Muscle of leg (tissue), 16 donors: ENCODE measurements at places on chromosomes 11 and 22. TPM values are rescaled to one million over a fixed set of nuclear protein-coding genes. Genes with fewer than 3 reads are reported as not detected.

IRAG1 gene
- total RNA-seq, result 4.1 TPM

EMID1 gene
- 5.7 TPM for total RNA-seq

C11orf86 gene
- not detected for total RNA-seq

DNA sequence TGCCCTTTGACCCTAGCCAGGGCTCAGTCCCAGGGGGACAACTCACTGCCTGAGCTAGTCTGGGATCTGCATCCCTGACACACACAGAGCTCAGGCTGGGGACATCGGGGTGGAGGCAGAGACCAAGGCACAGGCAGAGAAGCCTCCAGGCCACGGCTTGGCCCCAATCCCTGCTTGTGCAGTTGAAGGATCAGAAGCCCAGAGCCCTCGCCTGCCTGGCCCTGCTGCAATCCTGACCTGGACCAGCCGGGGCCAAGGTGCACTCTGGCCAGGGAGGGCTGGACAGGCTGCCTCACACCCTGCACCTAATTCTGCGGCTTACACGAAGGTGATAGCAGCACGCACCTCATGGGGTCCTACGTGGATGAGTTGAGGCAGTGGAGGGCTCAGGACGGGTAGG is 34.6 kb downstream of the WNT7B start:
- H3K4me3 ChIP-seq, result no peak overlapping the region
- no peak overlapping the region for H3K27ac ChIP-seq

DNA sequence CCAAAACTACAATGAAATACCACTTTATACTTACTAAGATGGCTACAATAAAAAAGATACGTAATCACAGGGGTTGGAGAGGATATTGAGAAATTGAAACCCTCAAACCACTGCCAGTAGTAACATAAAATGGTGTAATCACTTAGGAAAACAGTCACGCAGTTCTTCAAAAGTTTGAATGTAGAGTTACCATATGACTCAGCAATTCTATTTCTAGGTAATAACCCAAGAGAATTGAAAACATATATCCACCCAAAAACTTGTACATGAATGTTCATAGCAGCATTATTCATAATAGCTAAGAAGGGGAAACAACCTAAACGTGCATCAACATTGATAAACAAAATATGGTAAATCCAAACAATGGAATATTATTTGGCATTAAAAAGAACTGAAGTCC is 24.4 kb upstream of the PSMA1 start:
- peak; percentile 18 for DNase-seq
- no peaks in the 10 kb centered on the region for H3K4me1 ChIP-seq
- H3K4me3 ChIP-seq, result no peak overlapping the region
- no peak overlapping the region for H3K27ac ChIP-seq
- H3K27me3 ChIP-seq, result no peaks in the 10 kb centered on the region
- no peaks in the 10 kb centered on the region for H3K36me3 ChIP-seq

MIAT gene
- 0.22 TPM for total RNA-seq

GRCh38 chr22:36232715-36233401 is 6.5 kb downstream of the APOL2 start:
- H3K27ac ChIP-seq, result no peak overlapping the region
- H3K4me3 ChIP-seq, result no peak overlapping the region
- H3K4me1 ChIP-seq, result peaks cover 21% of the 10 kb centered on the region
- H3K27me3 ChIP-seq, result no peaks in the 10 kb centered on the region
- no peak for DNase-seq
- H3K36me3 ChIP-seq, result peaks cover 64% of the 10 kb centered on the region

DNA sequence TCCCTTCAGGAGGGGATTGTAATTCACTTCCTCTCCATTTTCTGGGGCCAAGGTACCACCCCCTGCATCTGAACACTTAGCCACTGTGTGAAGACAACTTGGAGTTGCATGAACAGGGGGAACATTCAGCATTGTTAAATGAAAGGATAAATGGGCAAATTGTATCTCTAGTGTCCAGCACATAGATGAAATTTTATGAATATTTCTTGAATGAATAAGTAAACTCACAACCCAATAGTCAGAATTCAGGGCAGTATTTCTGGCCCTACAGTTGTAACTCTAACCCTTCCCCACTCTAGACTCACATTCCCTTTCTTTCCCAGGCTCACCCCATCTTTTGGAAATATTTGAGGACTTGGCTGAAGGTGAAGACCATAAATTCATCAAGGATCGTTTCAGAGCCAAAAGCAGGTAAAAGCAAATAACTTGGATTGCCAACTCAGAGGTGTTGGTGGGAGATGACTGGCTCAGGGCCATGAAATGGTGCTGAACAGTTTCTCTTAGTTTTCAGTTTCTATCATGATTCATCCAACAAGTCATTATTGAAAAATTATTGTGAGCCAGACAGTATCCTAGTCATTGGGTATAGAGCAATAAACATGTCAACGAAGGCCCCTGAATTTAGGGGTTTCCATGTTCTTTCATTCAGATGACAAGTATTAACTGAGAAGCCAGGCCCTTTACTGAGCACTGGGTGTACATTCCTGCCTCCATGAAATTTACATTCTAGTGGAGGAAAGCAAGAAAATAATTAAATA is 33.3 kb upstream of the ZC3H12C start:
- H3K27ac ChIP-seq, result no peak overlapping the region
- no peaks in the 10 kb centered on the region for H3K27me3 ChIP-seq
- no peak overlapping the region for H3K4me3 ChIP-seq
- H3K4me1 ChIP-seq, result no peaks in the 10 kb centered on the region
- DNase-seq, result no peak

- no peaks in the 10 kb centered on the region for H3K36me3 ChIP-seq
- no peak overlapping the region for H3K27ac ChIP-seq
- no peak overlapping the region for H3K4me3 ChIP-seq
- DNase-seq, result peak; percentile 42
These were observed 28.9 kb downstream of the MFNG start for GRCh38 chr22:37457093-37457893.

- H3K4me3 ChIP-seq, result no peak overlapping the region
- H3K4me1 ChIP-seq, result peaks cover 2% of the 10 kb centered on the region
- H3K36me3 ChIP-seq, result no peaks in the 10 kb centered on the region
- no peaks in the 10 kb centered on the region for H3K27me3 ChIP-seq
These were observed 418.8 kb downstream of the DYNC2H1 start for GRCh38 chr11:103528046-103528445.

DNA sequence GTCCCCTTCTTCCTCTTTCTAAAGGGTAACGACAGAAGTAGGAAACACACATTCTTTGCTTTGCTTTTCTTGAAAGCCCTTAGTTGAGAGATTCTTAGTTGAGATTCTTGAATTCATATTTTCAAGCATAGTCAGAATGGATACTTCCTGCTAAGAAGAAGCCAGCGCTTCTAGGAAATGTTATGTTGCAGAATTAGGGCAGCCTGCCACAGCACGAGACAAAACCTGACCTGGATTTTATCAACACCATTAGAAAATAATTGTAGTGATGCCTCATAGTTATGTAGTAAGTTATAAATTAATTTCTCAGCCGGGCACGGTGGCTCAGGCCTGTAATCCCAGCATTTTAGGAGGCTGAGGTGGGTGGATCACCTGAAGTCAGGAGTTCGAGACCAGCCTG is 37.9 kb upstream of the NUP160 start:
- H3K27ac ChIP-seq, result peak overlapping the region; percentile 67
- no peak overlapping the region for H3K4me3 ChIP-seq
- no peaks in the 10 kb centered on the region for H3K36me3 ChIP-seq
- peak; percentile 93 for DNase-seq
- peaks cover 4% of the 10 kb centered on the region for H3K4me1 ChIP-seq
- no peaks in the 10 kb centered on the region for H3K27me3 ChIP-seq

MTCH2 gene
- total RNA-seq, result 51.1 TPM

SLC5A1 gene
- 0.58 TPM for total RNA-seq

DNA sequence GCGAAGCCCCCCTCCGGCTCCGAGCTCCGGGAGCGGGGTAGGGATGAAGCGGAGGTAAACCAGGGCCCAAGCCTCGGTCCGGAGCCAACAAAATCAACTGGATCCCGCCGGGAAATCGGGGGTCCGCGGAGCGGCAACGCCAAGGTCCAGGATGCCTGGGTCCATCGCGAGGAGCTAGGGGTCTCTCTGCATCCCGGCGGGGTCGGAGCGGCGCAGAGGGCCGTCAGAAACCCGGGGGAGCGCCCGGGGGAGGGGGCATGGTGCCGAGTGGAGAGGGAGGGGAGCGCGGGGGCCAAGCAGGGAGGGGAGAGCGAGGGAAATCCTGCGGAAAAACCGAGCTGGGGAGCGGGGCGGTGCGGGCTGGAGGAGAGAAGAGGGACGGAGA is 51.8 kb downstream of the SLC22A12 start:
- H3K4me1 ChIP-seq, result peaks cover 37% of the 10 kb centered on the region
- H3K27ac ChIP-seq, result no peak overlapping the region
- H3K4me3 ChIP-seq, result peak overlapping the region; percentile 66
- DNase-seq, result no peak
- H3K27me3 ChIP-seq, result peaks cover 76% of the 10 kb centered on the region

SNX32 gene
- 0.98 TPM for total RNA-seq

GRCh38 chr11:29518389-29519174 is 498.2 kb downstream of the KCNA4 start:
- H3K4me3 ChIP-seq, result no peak overlapping the region
- peak; percentile 3 for DNase-seq
- no peaks in the 10 kb centered on the region for H3K4me1 ChIP-seq
- H3K27me3 ChIP-seq, result no peaks in the 10 kb centered on the region

SYCE3 gene
- not detected for total RNA-seq

DNA sequence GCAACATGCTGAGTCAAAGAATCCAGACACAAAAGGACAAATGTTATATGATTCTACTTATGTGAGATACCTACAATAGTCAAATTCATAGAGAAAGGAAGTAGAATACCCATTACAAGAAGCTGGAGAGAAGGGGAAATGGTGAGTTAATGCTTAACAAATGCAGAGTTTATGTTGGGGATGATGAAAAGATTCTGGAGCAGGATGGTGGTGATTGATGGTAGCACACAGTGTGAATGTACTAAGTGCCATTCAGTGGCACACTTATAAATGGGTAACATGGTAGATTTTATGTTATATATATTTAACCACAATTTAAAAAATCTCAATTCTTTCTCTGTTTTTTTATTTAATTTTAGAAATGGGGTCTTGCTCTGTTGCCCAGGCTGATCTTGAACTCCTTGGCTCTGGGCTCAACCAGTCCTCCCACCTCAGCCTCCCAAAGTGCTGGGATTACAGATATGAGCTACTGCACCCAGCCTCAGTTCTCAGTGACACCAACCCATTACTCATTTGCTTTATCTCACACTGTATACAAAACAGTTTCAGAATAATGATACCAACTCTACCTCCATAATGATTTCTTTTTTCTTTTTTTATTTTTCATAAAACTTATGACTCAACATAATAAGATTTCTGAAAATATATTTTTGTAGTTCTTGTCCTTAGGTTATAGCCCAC is 9.6 kb upstream of the RELA start:
- no peaks in the 10 kb centered on the region for H3K36me3 ChIP-seq
- H3K4me3 ChIP-seq, result no peak overlapping the region
- H3K27me3 ChIP-seq, result no peaks in the 10 kb centered on the region
- H3K27ac ChIP-seq, result no peak overlapping the region

GRCh38 chr11:17989306-17989705 is 23.5 kb downstream of the SERGEF start:
- peaks cover 2% of the 10 kb centered on the region for H3K36me3 ChIP-seq
- DNase-seq, result no peak
- no peak overlapping the region for H3K27ac ChIP-seq

- no peak overlapping the region for H3K4me3 ChIP-seq
- H3K36me3 ChIP-seq, result no peaks in the 10 kb centered on the region
- H3K4me1 ChIP-seq, result peaks cover 3% of the 10 kb centered on the region
- H3K27ac ChIP-seq, result no peak overlapping the region
- peaks cover 27% of the 10 kb centered on the region for H3K27me3 ChIP-seq
These were observed 178.6 kb downstream of the DSCAML1 start for GRCh38 chr11:117618302-117618981.

NFAM1 gene
- total RNA-seq, result 0.62 TPM

UBXN1 gene
- 81.6 TPM for total RNA-seq

DNA sequence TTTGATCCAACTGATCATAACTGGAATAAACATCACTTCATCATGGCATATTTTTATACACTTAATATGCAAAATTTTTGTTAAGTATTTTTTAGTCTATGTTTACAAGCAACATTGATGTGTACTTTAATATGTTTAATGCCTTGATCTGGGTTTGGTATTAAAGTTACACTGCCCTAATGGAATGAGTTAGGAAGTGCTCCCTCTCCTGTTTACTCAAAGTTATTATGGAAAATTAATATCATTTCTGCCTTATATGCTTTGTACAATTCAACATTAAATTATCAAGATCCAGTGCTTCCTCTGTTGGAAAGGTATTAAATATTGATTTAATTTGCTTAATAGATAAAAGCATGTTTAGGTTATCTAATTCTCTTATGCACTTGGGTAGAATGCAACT is 927.3 kb upstream of the RAG2 start:
- H3K36me3 ChIP-seq, result no peaks in the 10 kb centered on the region
- H3K27me3 ChIP-seq, result no peaks in the 10 kb centered on the region
- DNase-seq, result no peak
- H3K27ac ChIP-seq, result no peak overlapping the region
- no peaks in the 10 kb centered on the region for H3K4me1 ChIP-seq

DNA sequence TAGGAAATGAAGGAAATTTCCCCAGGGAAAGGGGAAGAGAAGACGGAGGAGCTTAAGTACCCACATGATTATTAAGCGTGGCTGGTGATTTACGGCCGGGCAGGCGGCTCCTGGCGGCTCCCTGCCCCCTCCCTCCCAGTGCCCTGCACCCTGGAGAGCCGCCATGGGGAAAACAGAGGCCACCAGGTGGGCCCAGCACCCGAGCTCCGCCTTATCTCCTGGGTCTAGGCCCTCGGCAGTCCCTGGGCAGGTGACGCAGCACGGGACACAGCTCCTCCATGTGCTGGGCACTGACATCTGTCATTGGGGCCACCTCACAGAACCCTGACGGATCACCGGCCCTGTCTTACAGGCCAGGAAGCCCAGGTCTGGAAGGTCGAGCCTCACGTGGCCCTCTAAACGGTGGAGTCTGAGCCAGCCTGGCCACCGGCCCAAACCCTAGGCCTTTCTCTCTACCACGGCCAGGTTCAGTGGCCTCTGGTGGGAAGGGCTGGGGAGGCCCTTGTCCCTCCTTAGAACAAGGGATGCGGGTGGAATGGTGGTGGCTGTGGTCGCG is 60.2 kb upstream of the PPARA start:
- peak overlapping the region; percentile 14 for H3K27ac ChIP-seq
- peaks cover 66% of the 10 kb centered on the region for H3K4me1 ChIP-seq
- H3K36me3 ChIP-seq, result peaks cover 65% of the 10 kb centered on the region

- H3K27ac ChIP-seq, result peak overlapping the region; percentile 97
- H3K4me1 ChIP-seq, result peaks cover 72% of the 10 kb centered on the region
- peak; percentile 98 for DNase-seq
- no peaks in the 10 kb centered on the region for H3K36me3 ChIP-seq
- no peaks in the 10 kb centered on the region for H3K27me3 ChIP-seq
These were observed 18.1 kb upstream of the SCGB1A1 start for GRCh38 chr11:62400760-62401159.

GRCh38 chr11:27812341-27812740 is 112.1 kb upstream of the BDNF start:
- no peak for DNase-seq
- H3K36me3 ChIP-seq, result no peaks in the 10 kb centered on the region
- H3K4me3 ChIP-seq, result no peak overlapping the region

CNIH2 gene
- 1.0 TPM for total RNA-seq
